ENCODE measurements at places on chromosomes 7 and 10.

DNA sequence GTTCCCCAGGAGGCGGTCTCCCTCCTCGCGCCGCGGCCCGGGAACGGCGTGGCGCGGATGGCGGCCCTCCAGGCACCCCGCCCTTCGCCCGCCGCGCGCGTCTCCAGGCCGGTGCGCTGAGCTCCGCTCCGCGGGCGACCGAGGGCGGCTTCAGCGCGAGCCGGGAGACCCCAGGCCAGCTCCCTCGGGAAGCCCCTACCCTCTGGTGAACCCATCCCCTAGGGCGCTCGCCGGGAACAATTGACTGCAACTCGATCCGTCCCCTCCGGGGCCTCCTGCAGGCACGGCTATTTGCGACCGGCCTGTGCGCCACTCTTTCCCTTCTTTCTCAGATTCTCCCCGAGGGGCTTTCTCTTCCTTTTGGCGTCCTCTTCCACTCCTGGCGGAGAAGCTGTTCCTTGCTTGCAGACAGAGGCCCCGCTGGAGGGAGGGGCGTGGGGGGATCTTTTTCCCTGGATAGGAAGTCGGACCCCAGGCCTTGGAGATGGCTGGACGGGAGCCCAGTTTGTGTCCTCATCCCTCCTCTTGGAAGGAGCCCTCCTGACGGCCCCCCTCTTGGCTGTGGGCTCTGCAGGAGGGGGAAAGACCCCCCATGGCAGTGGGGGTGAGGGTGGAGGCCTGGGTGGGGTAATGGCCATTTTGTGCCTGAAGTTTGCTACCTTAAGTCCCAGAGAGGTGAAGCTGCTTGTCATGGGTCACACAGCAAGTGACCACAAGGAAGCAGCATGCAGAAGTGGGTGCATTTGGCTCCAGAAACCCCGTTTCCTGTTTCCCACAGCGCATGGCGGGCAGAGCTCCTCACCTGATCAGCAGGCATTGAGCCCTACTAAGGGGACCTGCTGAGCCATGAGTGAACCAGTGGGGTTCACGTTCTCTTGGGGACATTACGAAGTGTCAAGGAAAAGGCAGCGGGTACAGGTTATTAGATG, 171.2 kb upstream of the TNRC18 start:
- no peak for DNase-seq

DNA sequence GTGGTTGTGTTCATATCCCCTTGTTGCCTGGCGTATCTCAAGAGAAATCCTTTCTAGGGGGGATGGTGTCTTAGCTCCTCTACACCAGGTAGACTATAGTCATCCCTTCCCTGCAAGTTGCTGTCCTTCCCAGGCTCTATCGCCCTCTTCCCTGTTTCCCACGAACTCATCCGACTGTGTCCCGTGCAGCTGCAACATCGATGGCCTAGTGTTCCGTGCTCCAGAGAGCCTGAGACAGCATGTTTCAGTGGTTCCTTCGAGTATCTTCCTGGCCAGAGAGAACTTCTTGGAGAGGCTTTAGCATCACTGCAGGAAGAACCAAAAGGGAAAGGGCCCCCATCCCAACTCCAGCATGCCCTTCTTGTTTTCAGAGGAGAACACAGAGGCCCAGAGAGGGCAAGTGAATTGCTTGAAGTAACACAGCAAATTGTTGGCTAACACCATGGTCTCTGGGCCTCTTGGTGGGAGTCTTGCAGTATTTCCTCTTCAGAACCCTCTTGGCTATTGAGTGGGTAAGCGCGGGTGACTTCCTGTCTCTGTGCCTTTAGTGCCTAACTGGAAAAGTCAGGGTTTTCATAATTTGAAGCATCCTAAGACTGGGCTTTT, 162.9 kb downstream of the RGS10 start:
- DNase-seq, result no peak

- DNase-seq, result no peak
Observed at GRCh38 chr7:77430927-77431326, 14.8 kb upstream of the GSAP start.

DNA sequence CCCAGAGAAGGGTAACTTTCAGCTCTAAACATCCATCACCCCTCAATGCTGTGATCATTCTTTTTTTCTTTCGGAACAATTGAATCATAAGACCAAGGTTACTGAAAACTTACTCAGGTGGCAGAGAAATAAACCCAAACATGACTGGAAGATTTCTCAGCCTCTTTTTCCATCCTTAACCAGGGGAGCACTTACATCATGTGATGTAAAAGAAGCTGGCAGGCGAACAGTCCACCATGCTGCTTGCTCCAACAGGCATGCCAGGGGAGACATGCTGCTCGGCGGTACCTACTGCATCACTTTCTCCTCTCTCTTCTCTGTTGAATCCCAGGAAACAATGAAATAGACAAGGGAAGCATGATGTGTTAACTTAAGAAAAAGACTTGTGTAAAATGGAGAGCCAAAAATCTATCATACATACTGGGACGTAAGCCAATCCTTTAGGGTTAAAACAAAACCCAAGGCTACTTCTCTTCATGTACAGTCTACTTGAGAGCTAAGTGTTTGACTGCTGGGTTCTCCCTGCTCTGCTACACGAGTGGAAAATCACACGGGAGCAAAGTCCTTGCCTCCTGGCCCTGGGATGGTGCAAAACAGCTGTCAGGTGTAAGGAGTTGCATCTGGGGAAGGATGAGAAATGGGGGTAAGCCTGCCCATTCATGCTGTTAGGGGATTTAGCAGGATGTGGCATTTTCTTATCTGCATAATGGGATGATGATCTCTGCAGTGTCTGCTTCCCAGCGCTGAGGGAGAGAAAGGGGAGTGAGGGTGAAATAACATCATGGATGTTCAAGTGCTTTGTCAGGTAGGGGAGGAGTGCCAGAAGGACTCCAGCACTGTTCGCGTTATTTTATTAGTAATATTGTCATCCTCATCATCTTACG, 64.3 kb upstream of the ZNF438 start:
- no peak for DNase-seq

DNA sequence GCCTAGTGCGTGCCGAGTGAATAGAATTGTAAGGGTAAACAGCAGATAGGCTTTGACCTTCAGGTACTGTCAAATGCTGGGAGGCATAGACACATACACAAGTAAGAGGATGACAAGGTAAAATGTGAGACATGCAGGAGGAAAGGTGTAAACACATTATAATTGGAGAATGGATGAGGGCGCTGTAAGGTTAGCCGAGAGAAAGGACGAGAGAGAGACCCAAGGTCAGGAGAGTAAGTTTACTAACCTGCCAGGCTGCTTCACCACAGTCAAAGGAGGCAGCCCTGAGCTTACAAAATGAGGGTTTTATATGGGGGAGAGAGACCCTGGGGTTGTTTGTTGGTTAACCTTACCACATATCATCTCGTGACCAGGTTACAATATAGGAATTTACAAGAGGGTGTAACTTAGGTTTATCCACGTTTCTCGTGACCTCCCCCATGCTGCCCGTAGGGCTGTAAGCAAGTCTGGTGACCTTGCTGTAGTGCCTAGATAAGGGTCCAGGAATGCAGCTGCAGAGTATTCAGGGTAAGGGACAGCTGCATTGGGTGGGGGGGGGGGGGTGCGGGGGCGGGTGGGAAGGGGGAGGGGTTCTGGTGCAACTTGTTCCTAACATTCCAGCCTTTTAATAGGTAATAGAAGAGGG, 17.9 kb downstream of the SCIN start:
- DNase-seq, result no peak

All from activated CD4-positive, alpha-beta memory T cell treated with anti-CD3 and anti-CD28 coated beads, Interleukin-2, amount 10 ng/mL, durations not matched to agents 7 days and 5 days (primary cell).